AG04449 (cell line): ENCODE measurements at places on chromosomes 1 and 21.

DNA sequence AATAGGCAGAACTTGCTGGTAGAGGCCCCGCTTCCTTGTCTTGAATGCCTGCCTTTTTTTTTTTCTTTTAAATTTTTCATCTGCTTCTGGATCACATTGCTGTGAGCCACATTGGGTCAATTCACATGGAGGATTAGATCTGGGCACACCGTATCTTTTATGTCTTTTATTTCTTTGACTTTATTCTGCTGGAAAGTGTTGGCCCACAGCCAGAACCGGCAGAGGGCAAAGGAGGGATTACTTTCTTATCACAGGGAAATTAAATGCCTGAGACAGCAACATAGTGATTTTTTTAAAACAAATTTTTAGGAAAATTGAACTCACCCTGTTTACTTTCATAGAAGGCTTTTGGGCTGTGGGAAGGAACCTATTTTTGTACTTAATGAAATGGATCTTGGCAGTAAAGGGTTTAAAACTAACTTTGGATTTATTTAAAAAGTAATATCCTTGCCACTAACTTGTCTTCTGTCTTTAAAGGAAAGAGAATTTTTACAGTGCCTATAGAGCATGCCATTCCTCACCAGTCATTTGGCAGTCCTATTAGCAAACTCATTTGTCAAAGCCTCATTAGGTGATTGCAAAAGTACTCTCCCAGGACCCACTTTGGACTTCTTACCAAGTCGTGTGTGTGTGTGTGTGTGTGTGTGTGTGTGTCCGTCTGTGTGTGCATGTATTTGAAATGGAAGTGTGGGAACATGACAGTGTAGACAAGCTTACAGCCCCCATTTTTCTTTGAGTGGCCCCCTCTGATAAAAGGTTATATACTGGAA, 68.4 kb downstream of the ST6GALNAC3 start:
- no peak for DNase-seq

- DNase-seq, result peak; percentile 17
Observed at GRCh38 chr1:88302843-88303486, 381.1 kb upstream of the PKN2 start.

DNA sequence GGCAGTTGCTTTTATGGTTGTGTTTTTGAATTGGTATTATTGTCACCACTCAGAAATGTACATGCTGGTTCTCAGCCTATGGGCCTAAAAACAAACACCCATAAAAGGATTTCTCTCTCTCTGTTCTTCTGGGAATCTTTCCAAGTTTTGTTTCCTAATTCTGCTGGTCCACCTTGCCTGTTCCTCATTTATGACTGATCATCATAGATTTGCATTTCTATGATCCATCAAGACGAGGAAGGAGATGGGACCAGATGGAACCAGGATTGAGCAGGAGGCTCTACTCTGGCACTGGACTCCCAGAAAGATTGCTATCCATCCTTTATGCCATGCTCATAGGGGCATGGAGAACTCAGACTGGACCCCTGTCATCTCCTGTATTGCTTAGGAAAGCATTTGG, 162.2 kb downstream of the C1orf94 start:
- DNase-seq, result no peak

DNA sequence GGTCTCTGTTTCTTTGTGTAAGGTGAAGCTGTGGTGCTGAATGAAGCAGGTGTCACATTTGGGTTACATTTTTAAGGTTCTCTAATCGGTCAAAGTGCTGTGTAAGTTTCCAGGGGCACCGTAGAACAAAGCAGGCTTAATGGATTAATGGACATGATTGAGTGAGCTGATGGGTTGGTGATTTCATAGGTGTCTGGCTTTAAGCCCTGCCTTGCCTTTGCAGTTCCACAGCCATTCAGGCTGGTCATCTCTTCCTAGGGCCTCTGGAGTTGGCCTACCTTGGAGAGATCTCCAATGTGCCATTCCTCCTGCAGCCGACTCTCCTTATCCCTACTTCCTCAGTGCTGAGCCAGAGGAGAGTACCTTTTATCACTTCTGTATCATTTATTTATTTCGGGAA, 15.2 kb downstream of the GALNT2 start:
- DNase-seq, result no peak
